ENCODE measurements at places on chromosomes 7 and 10. TPM values are rescaled to one million over a fixed set of nuclear protein-coding genes. Genes with fewer than 3 reads are reported as not detected.
A peak's percentile ranks its signal among the peaks of the same experiment; 100 is the strongest.

GRCh38 chr7:36300696-36301350, 88.8 kb upstream of the ANLN start:
- DNase-seq = no peak

DNA sequence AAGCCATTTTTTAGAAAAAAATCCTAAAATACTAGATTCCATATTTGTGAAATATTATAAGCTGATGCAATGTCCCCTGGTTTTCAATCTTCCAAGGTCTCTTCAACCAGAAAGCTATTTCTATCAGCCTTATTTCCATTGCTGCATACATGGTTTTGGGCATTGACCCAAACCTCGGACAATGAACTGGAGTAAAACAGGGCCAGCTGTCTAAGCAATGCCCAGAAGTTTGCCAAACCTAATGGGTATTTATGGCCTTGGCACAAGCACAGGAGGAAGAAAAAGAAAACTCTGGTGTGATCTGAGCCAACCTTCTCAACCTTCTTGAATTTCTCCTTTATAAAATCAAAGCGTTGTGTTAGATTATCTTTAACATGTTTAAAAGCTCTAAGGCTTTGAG, 402.3 kb downstream of the DNAJB9 start:
- no peak for DNase-seq

DNA sequence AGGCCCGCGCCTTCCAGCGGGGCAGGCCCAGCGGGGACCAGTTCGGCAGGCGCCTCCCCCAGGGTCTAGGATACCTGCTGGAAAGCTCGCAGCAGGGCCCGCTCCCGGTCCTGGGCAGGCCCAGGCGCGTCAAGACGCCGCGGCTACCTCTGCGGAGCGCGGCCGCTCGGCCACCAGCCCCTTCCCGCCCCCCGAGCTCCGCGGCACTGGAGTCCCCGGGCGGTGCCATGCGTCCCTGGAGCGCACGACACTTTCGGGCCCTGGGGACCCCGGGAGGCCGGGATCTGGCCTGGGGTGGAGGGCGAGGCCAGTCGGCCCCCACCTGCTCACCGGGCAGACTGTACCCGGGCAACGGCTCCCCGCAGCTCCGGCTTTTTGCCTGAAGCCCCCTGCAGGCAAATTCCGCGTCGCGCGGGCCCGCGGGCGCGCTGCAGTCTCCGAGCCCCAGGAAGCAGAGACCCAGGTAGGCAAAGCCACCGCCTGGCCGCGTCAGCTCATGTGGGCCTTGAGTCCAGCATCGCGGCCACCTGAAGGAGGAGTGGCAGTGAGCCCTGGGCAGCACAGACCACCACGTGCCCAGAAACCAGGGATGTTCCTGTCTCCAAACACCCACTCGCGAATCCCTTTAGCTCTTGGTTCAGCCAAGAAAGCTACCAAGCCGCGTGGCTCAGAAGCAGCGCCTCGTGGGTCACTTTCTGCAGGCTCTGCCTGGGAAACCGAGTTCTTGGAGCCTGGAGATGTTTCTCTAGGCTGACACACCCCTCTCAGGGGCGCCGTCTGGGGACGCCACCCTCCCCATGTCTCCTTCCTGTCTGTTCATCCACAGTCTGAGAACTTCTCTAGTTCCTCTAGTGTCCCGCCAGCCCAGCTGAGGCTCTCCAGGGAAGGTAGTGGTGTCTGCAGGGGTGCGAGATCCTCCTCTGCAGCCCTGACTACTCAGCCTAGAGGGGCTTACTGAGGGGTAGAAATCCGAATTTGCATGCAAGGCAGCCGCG, 46.1 kb upstream of the APBB1IP start:
- peak; percentile 32 for DNase-seq

Gene UNC5B
- total RNA-seq = not detected

Gene ARMS2
- not detected for total RNA-seq

Gene NUTM2E
- total RNA-seq = 0.17 TPM

Gene ADIRF
- total RNA-seq = not detected

All from OCI-LY7 (cell line).